ENCODE measurements at places on chromosomes 5 and 9. TPM values are rescaled to one million over a fixed set of nuclear protein-coding genes. Genes with fewer than 3 reads are reported as not detected.
A peak's percentile ranks its signal among the peaks of the same experiment; 100 is the strongest.

- DNase-seq = no peak
Measured at GRCh38 chr9:16243798-16244197, 626.7 kb downstream of the BNC2 start.

FABP6 gene
- total RNA-seq = not detected

DNA sequence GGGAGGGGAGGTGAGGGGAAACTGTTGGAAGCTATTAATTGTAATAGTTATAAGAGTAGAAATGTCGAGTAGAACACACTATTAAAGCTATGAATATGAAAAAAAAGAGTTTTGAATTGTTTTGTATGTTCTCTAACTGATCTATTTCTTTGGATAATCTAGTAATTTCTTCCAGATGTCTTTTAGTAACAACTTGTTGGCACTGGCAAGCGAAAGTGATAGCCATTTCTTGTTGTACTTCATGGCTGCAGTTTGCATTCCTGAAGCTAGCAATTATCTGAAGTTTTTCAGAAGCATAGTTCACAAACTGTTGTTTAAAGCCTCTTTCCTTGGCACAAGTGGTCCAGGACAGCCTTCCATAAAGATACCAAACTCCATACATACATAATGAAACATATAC lies 49.4 kb upstream of the SPATA31C2 start:
- no peak for DNase-seq

- peak; percentile 86 for DNase-seq
Measured at GRCh38 chr5:31638748-31639418, at the start of gene PDZD2. PDZD2 (plus strand) TSS chr5:31639131.

PLCXD3 gene
- 4.2 TPM for total RNA-seq
